Body of pancreas (tissue), 4 donors: ENCODE measurements at places on chromosomes 11 and 22. TPM values are rescaled to one million over a fixed set of nuclear protein-coding genes. Genes with fewer than 3 reads are reported as not detected.
A peak's percentile ranks its signal among the peaks of the same experiment; 100 is the strongest.

- no peak overlapping the region for H3K4me3 ChIP-seq
- H3K4me1 ChIP-seq: no peaks in the 10 kb centered on the region
- no peaks in the 10 kb centered on the region for H3K36me3 ChIP-seq
- H3K27me3 ChIP-seq: no peaks in the 10 kb centered on the region
Measured at GRCh38 chr11:104799251-104799650, 99.0 kb downstream of the CASP12 start.

DNA sequence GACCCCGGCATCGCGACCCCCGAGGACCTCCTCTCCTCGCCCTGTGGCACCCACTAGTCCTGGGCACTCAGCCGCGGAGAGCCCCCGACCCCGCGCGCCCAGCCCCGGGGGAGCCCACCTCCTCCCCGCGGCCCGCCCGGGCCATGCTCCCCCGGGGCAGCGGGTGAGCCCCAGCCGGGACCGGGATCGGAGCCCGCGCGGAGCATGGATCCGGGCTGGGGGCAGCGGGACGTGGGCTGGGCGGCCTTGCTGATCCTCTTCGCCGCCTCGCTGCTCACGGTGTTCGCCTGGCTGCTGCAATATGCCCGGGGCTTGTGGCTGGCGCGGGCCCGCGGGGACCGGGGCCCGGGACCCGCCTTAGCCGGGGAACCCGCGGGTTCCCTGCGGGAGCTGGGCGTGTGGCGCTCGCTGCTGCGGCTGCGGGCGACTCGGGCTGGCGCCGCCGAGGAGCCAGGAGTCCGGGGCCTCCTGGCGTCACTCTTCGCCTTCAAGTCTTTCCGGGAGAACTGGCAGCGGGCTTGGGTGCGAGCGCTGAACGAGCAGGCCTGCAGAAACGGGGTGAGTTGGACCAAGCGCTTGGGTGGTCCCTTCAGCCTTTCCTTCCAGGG lies 498 bp downstream of the C2CD2L start:
- H3K27me3 ChIP-seq: no peaks in the 10 kb centered on the region
- peak overlapping the region; percentile 97 for H3K4me3 ChIP-seq
- no peak for DNase-seq
- H3K27ac ChIP-seq: peak overlapping the region; percentile 78
- H3K36me3 ChIP-seq: no peaks in the 10 kb centered on the region
- H3K4me1 ChIP-seq: peaks cover 35% of the 10 kb centered on the region

DRD2 gene
- total RNA-seq: not detected

DNA sequence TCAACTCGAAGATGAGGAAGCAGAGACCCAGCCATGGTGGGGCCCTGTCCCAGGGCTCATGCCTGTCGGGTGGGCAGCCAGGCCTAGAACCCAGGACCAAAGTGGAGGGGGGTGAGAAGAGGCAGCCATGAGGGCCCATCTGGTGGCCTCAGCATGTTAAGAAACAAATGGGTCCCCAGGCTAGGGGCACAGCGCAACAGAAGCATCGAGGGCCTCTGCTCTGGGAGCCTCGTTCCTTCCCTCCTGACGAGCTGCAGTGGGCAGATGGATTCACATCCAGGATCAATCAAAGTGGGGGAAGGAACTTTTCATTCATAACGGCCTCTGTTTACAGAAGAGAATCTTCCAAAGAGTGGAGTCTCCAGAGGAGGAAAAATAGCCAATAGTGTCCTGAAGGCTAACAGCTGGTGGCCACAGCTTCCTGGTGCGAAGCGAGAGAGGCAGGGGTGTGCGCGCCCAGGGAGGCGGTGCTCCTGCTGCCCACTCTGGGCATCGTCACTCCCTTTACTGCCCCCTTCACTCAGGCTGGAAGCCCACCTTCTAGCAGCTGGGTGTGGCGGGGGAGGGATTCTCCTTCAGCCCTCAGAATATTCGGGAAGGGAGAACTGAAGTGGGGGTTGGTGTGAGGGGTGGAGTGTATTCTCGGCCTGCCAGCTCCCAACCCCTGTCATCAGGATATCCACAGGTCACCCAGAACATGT lies 4.3 kb downstream of the CBX7 start:
- H3K4me3 ChIP-seq: no peak overlapping the region
- H3K27ac ChIP-seq: no peak overlapping the region
- no peaks in the 10 kb centered on the region for H3K27me3 ChIP-seq
- DNase-seq: no peak

DNA sequence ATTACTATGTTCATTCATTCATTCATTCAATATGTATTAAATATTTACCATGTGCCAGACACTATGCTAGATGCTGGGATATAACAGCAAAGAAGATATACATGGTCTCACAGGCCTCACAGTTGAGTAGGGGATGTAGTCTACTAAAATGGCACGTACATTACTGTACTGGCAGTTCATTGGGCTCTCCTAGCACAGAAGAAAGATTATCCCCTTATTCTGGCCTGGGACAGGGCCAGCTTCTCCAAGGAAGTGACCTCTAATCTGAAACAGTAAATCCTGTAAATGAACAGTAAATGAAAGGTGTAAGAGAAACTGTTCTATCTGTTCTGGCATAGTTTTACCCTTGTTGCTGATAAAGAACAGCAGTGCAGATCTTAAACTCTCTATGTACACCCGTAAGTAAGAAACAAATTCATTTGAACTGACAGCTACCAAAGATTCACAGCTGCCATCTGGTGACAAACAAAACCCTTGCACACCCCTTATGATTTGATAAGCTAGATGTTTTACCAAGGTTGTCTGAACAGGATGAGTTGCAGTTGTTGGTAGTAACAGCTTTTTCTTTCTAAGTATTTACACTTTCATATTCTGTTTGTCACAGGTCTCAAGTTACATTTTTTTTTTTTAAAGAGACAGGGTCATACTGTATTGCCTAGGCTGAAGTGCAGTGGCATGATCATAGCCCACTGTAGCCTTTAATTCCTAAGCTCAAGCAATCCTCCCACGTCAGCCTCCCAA lies 263.1 kb downstream of the TMEM135 start:
- H3K27ac ChIP-seq: no peak overlapping the region
- no peak for DNase-seq

ARHGAP20 gene
- total RNA-seq: 0.52 TPM

EWSR1 gene
- 142 TPM for total RNA-seq

DNA sequence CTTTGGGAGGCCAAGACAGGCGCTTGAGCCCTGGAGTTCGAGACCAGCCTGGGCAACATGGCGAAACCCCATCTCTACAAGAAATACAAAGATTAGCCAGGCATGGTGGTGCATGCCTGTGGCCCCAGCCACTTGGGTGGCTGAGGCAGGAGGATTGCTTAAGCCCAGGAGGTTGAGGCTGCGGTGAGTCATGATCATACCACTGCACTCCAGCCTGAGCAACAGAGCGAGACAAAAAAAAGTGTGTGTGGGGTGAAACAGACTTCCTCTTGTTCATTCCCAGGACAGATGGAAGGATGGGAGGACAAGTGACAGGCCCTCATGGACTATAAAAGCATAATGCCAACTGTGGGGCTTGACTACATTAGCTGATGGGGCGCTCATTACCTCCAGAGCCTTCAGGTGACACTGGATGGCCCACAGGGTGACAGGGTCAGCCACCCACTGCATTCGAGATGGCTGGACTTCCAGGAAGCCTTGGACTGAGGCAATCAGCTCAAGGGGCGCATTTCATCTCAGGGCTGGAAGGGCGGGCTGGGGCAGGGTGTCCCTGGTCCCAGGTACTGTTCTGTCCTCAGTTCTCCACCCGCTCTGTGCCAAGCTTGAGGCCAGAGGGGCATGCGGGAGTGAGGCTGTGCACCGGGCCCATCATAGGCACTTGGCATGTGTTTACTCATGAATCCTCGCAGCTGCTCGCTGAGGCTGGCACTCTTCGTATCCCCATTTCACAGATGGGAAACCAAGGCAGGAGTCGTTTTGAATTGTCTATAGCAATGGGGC lies 12.5 kb downstream of the NPTXR start:
- H3K4me3 ChIP-seq: no peak overlapping the region
- DNase-seq: no peak
- no peaks in the 10 kb centered on the region for H3K36me3 ChIP-seq
- H3K4me1 ChIP-seq: no peaks in the 10 kb centered on the region

SLC15A3 gene
- 2.0 TPM for total RNA-seq

- peak within 1 kb of the TSS; percentile 1 for H3K4me3 ChIP-seq
- H3K4me1 ChIP-seq: peaks cover 11% of the 10 kb centered on the region
- H3K27me3 ChIP-seq: no peaks in the 10 kb centered on the region
Measured at GRCh38 chr11:117985953-117986887, at the start of gene IL10RA. Gene IL10RA (plus strand): TSS chr11:117986394. CDS start chr11:117986468, 74 bp downstream.

DNA sequence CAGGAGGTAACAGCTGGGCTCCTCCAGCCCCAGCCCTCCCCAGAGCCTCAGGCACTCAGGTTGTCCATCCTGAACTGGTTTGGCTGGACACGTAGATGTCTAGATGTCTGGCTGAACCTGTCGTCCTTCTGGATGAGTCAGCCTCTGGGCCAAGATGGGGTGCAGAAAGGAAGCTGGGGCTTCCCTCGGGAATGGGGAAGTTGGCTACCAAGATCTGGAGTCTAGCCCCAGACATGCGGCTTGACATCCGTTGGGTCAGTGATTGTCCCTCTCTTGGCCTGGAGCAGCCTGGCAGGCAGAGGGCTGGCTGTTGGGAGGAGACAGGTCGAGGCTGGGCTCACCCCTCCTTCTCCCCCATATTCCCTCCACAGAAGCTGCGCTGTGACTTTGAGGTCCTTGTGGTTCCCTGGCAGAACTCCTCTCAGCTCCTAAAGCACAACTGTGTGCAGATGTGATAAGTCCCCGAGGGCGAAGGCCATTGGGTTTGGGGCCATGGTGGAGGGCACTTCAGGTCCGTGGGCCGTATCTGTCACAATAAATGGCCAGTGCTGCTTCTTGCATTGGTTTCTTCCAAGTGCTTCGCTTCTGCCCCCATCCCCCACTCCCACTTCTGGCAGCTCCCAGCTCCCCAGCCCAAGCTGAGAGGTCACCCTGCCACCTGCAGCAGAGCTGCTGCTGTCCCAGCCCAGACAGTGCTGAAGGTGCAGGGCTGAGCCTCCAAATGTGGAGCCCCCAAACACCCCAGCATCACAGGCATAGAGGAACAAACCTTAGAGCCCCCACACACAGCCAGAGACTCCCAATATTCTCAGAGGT lies 1.3 kb downstream of the CST6 start:
- DNase-seq: no peak
- no peaks in the 10 kb centered on the region for H3K27me3 ChIP-seq
- H3K36me3 ChIP-seq: no peaks in the 10 kb centered on the region
- no peak overlapping the region for H3K27ac ChIP-seq

DNA sequence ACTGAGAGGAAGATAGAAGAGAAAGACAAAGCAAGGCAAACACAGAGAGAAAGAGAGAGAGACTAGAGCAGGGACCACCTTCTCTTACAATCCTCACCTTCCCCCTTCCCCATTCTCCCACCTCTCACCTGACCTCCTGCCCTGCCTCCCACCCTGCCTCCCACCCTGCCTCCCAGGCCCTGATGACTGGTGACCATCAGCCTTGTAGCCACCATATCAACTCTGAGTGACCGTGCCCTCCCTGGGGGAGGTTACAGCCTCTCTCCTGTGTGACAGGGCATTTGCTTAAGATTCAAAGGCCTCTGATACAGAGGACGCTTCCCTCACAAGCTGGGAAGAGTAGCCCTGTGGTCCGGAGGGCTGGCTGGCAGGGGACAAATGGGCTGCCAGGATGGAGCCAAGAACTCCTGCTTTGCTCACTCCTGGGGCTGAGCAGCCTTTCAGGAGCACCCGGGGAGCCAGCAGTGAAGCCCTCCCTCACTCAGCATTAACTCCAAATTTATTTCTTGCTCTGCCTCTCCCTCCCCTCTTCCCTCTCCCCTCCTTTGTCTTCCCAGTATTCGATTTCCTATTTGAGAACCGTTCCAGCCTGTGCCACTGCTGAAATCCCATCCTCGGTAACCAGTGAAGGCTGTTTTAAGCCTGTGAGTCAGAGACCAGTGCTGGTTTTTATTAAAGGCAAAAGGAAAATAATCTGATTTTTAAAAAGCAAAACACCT lies 125.2 kb upstream of the SYT13 start:
- DNase-seq: no peak
- no peaks in the 10 kb centered on the region for H3K27me3 ChIP-seq
- H3K27ac ChIP-seq: no peak overlapping the region
- no peaks in the 10 kb centered on the region for H3K36me3 ChIP-seq

DNA sequence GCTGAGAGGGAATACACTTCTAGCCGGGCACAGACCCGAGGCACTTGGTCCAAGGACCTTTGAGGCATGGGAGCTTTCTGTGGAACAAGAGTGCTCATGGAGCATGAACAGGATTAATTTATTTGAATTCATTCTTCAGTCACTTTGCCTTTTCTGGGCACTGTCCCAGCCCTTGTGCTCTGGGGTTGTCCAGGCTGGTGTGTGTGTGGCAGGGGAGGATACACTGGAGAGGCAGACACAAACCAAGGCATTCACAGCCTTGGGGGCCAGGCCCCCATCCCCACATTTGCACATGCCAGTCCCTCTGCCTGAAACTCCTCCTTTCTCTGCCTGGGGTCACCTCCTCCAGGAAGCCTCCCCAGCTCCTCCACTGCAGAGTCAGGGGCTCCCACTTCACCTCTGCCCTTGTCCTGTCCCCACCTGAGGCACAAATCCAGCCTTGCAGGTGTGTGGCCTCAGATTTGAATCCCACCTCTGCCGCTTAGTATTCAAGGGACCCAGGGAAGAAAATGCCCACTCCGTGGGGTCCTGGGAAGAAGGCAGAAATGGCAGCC lies 55.5 kb downstream of the MYO7A start:
- no peak overlapping the region for H3K27ac ChIP-seq
- H3K36me3 ChIP-seq: no peaks in the 10 kb centered on the region
- H3K4me1 ChIP-seq: no peaks in the 10 kb centered on the region
- no peaks in the 10 kb centered on the region for H3K27me3 ChIP-seq
- H3K4me3 ChIP-seq: no peak overlapping the region
- DNase-seq: no peak

- no peaks in the 10 kb centered on the region for H3K27me3 ChIP-seq
- H3K27ac ChIP-seq: no peak overlapping the region
- H3K4me1 ChIP-seq: peaks cover 9% of the 10 kb centered on the region
- no peak overlapping the region for H3K4me3 ChIP-seq
Measured at GRCh38 chr22:24455751-24456426, 28.5 kb downstream of the ADORA2A start.

- DNase-seq: peak; percentile 70
- no peaks in the 10 kb centered on the region for H3K27me3 ChIP-seq
- peak overlapping the region; percentile 92 for H3K27ac ChIP-seq
- no peaks in the 10 kb centered on the region for H3K36me3 ChIP-seq
- peak overlapping the region; percentile 57 for H3K4me3 ChIP-seq
Measured at GRCh38 chr22:37802310-37803194, 5.2 kb upstream of the GCAT start.

ZW10 gene
- 10.4 TPM for total RNA-seq

DNA sequence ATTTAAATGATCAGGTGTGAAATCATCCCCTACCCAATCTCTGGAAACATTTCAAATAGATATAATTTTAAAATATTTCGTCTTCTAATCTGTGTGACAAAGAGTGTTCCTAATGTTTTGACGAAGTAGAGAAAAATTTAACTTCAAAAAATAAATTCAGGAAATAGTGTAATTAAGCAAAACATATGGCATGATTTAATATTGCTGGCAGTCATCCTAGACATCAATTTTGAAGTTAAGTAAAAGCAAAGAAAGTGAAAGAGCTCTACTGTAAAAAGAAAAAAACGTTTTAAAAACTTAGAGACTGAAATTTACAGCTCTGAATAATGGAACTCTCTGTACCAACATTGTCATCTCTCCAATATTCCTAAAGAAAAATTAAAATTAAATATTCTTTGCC lies 1062.3 kb downstream of the LRRC4C start:
- H3K27ac ChIP-seq: no peak overlapping the region
- H3K36me3 ChIP-seq: no peaks in the 10 kb centered on the region
- H3K27me3 ChIP-seq: no peaks in the 10 kb centered on the region
- no peaks in the 10 kb centered on the region for H3K4me1 ChIP-seq

- no peak overlapping the region for H3K27ac ChIP-seq
- H3K27me3 ChIP-seq: no peaks in the 10 kb centered on the region
- H3K4me3 ChIP-seq: no peak overlapping the region
- H3K4me1 ChIP-seq: no peaks in the 10 kb centered on the region
- DNase-seq: peak; percentile 22
Measured at GRCh38 chr11:8610532-8611116, 16.6 kb upstream of the STK33 start.
